Left ventricle myocardium inferior (tissue), 1 donor: ENCODE measurements at places on chromosomes 6 and 20.
A peak's percentile ranks its signal among the peaks of the same experiment; 100 is the strongest.

GRCh38 chr20:62969179-62969760 is 16.8 kb downstream of the SLC17A9 start:
- no peak overlapping the region for H3K27ac ChIP-seq
- H3K36me3 ChIP-seq: no peaks in the 10 kb centered on the region
- H3K4me3 ChIP-seq: no peak overlapping the region
- no peak for DNase-seq
- peaks cover 62% of the 10 kb centered on the region for H3K27me3 ChIP-seq

GRCh38 chr20:62721511-62722370 is 13.1 kb downstream of the NTSR1 start:
- no peaks in the 10 kb centered on the region for H3K4me1 ChIP-seq
- H3K36me3 ChIP-seq: no peaks in the 10 kb centered on the region
- DNase-seq: no peak
- no peak overlapping the region for H3K27ac ChIP-seq
- H3K4me3 ChIP-seq: no peak overlapping the region

DNA sequence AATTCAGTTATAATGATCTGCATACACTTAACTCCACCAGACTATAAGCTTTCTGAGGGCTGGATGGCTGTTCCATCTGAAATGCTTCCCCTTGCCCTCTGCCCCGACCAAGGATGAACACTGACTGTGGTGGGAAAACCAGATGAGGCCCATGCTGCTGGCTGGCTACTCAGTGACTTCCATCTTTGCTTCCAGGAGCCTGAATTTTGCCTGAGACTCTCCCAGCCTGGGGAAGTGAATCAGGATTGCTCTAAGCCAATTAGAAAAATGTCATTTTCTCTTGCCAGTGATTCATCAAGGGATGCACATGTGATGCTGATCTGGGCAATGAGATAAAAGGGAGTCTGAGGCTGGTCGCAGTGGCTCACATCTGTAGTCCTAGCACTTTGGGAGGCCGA is 1.7 kb upstream of the TOMM34 start:
- DNase-seq: no peak
- no peaks in the 10 kb centered on the region for H3K36me3 ChIP-seq
- peaks cover 40% of the 10 kb centered on the region for H3K4me1 ChIP-seq
- no peak overlapping the region for H3K4me3 ChIP-seq

DNA sequence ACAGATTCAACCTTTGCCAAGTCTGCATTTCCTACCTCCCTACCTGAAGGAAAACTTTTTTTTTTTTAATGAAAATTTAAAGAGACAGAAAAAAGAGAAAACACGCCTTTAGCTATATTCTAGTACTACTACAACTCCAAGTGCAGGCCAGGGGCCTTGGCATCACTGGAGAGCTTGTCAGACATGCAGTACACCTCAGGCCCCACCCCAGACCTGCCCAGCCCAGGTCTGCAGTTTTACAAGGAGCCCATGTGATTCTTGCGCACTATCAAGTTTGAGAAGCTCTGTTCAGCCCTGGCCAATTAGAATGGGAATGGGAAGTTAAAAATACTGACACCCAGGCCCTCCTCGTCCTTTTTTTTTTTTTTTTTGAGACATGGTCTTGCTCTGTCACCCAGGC is 85.0 kb downstream of the NFATC2 start:
- peaks cover 4% of the 10 kb centered on the region for H3K36me3 ChIP-seq
- H3K27ac ChIP-seq: no peak overlapping the region
- H3K27me3 ChIP-seq: no peaks in the 10 kb centered on the region
- no peak for DNase-seq
- peaks cover 24% of the 10 kb centered on the region for H3K4me1 ChIP-seq
- no peak overlapping the region for H3K4me3 ChIP-seq

GRCh38 chr6:132590362-132590761 is 821 bp upstream of the TAAR5 start:
- no peak overlapping the region for H3K27ac ChIP-seq
- no peaks in the 10 kb centered on the region for H3K36me3 ChIP-seq
- H3K4me3 ChIP-seq: no peak overlapping the region
- DNase-seq: no peak
- H3K27me3 ChIP-seq: peaks cover 16% of the 10 kb centered on the region
- no peaks in the 10 kb centered on the region for H3K4me1 ChIP-seq

DNA sequence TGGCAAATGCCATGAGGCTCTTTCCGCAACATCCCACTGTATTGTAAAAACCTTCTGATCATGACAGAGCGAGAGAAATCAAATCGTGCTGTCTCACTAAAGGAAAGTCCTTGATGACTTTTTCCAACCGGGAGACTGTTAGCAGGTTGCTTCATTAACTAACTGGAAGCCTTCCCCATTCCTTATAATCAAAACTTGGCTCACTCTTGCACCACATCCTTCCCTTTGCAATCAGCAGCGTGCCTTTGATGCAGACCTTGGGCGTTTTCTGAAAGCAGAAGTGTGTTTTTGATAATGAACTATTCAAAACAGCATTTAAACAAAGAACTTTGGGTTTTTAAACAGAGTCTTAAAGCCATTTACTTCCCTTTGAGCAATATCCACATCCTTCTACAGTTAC is 96.2 kb upstream of the CNR1 start:
- H3K4me3 ChIP-seq: no peak overlapping the region
- no peak overlapping the region for H3K27ac ChIP-seq
- DNase-seq: no peak
- no peaks in the 10 kb centered on the region for H3K27me3 ChIP-seq
- H3K36me3 ChIP-seq: no peaks in the 10 kb centered on the region

- no peak for DNase-seq
- H3K4me1 ChIP-seq: no peaks in the 10 kb centered on the region
- no peak overlapping the region for H3K4me3 ChIP-seq
- H3K27ac ChIP-seq: no peak overlapping the region
- no peaks in the 10 kb centered on the region for H3K27me3 ChIP-seq
These were observed 262.3 kb downstream of the UTRN start for GRCh38 chr6:144547409-144547808.

GRCh38 chr20:48728042-48728825 is 99.6 kb downstream of the PREX1 start:
- H3K27me3 ChIP-seq: no peaks in the 10 kb centered on the region
- peaks cover 34% of the 10 kb centered on the region for H3K4me1 ChIP-seq
- H3K4me3 ChIP-seq: no peak overlapping the region
- peaks cover 7% of the 10 kb centered on the region for H3K36me3 ChIP-seq
- DNase-seq: no peak

DNA sequence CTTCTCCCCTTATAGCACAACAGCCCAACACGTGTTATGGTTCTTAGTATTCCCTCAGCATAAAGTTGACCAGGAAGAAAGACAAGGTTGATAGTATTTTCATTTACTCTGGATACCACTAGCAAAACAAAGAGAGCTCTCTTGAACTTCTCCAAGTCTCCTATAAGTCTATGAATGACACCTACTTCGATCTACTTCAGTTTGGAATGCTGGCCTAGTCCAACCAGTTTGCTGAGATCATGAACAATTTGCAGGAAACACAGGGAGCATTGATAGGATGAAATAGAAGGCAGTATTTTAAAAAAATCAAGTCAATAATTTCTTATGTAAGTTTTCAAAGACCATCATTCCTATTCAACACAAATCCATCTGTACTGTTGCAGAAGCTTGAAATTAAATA is 93.6 kb downstream of the GJA10 start:
- H3K4me3 ChIP-seq: no peak overlapping the region
- H3K4me1 ChIP-seq: peaks cover 28% of the 10 kb centered on the region
- H3K27ac ChIP-seq: no peak overlapping the region
- H3K36me3 ChIP-seq: no peaks in the 10 kb centered on the region

DNA sequence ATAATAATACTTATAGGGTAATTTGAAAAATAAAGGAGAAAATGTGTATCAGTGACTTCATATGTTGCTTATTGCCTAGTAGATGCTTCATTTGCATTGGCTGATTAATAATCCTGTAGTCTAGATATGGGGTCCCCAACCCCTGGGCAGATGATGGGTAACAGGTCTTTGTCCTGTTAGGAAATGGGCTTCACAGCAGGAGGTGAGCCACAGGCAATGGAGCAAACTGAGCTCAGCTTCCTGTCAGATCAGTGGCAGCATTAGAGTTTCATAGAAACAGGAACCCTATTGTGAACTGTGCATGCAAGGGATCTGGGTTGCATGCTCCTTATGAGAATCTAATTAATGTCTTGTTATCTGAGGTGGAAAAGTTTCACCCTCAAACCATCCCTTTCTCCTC is 1049.5 kb upstream of the EPHA7 start:
- H3K4me3 ChIP-seq: no peak overlapping the region
- H3K36me3 ChIP-seq: no peaks in the 10 kb centered on the region
- no peak overlapping the region for H3K27ac ChIP-seq
- H3K4me1 ChIP-seq: no peaks in the 10 kb centered on the region
- H3K27me3 ChIP-seq: no peaks in the 10 kb centered on the region

DNA sequence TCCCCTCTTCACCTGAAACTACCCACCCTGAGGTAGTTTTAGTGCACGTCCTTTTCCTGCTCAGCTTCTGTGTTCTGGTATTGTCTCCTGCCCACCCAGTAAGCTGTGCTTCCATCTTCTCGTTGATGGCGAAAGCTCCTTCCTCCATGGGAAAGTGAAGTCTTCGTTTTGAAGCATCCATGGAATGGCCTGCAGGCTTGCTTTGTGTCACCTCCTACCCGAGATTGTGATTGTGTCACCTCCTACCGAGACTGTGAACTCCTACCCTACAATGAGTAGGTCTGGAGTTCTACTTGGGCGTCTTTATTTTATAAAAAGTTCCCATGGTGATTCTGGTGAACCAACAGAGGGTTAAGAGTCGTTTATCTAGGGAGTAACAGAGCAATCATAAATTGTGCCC is 25.9 kb downstream of the SLC9A8 start:
- H3K27ac ChIP-seq: no peak overlapping the region
- H3K4me1 ChIP-seq: peaks cover 6% of the 10 kb centered on the region
- peaks cover 30% of the 10 kb centered on the region for H3K36me3 ChIP-seq
- DNase-seq: no peak

- H3K4me1 ChIP-seq: peaks cover 7% of the 10 kb centered on the region
- H3K36me3 ChIP-seq: no peaks in the 10 kb centered on the region
- DNase-seq: no peak
- no peak overlapping the region for H3K4me3 ChIP-seq
- H3K27me3 ChIP-seq: no peaks in the 10 kb centered on the region
- no peak overlapping the region for H3K27ac ChIP-seq
These were observed 57.2 kb downstream of the CEP43 start for GRCh38 chr6:167056370-167056769.

GRCh38 chr6:148617530-148617929 is 129.3 kb upstream of the UST start:
- DNase-seq: no peak
- no peak overlapping the region for H3K27ac ChIP-seq
- H3K36me3 ChIP-seq: no peaks in the 10 kb centered on the region
- H3K4me1 ChIP-seq: no peaks in the 10 kb centered on the region

GRCh38 chr20:1437235-1437904 is 29.3 kb downstream of the NSFL1C start:
- peaks cover 17% of the 10 kb centered on the region for H3K36me3 ChIP-seq
- H3K4me3 ChIP-seq: no peak overlapping the region
- H3K27ac ChIP-seq: no peak overlapping the region
- H3K4me1 ChIP-seq: no peaks in the 10 kb centered on the region
- H3K27me3 ChIP-seq: no peaks in the 10 kb centered on the region
- peak; percentile 65 for DNase-seq

DNA sequence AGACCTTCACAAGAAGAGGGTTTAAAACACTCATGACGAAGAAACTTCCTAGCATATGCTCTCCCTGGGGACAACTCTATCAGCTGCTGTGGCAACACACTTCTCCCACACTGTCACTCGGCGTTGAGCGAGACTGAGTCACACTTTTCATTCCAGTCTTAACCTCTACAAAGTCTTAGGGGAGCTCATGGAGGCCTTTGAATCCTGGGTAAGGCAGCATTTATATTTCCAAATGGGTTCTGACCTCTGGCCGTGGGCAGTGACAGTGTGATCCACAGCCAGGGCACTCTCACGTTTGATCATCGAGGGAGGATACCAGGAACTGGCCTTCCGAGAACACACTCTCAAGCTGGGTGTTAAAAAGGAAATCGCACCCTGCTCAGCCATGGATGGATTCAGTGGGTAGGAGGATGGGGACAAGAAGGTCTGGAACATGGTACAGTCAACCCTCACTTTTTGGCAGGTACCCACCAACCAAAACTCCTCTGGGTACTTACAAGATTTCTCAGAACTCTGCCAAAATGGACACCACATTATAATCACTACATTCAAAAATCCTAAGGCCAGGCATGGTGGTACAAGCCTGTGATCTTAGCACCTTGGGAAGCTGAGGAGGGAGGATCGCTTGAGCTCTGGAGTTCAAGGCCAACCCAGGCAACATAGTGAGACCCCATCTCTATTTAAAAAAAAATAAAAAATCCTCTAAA is 19.6 kb downstream of the RRBP1 start:
- no peak overlapping the region for H3K4me3 ChIP-seq
- peaks cover 74% of the 10 kb centered on the region for H3K4me1 ChIP-seq
- H3K27me3 ChIP-seq: no peaks in the 10 kb centered on the region

DNA sequence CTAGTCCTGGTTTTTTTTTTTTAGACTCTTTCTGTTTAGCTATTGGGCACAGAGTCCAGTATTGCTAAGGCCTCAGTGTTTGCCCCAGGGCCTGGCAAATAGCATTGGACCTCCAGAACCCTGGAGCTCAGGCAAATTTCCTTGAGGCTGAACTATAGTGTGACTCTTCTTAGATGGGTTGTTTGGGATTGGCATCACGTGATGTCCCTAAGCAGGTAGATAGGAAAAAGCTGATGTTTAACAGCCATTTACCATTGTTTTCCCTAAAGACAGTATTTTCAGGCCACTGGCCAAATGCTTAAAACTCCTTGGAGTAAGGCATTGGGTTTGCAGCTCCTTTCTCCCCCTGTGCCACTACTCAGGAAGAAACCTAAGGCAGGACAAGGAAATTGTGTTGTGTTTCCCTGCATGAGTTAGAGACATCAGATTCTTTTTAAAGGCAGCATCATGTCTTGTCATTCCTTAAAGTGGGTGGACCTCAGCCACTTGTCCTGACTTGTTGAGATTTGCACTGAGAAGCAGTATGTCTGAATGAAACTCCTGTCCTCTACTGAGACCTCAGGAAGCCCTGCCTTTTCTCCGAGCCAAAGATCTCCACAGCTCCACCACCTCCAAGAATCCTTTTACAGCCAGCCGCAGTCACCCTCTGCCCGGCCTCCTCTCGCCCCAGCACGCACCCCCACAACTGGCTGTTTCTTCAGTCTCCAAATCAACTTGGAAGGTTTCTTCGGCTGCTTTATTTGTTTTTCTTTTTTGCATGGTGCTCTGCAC is 46.2 kb upstream of the RNF144B start:
- H3K27me3 ChIP-seq: no peaks in the 10 kb centered on the region
- H3K4me3 ChIP-seq: no peak overlapping the region
- H3K36me3 ChIP-seq: no peaks in the 10 kb centered on the region

- no peaks in the 10 kb centered on the region for H3K36me3 ChIP-seq
- no peak for DNase-seq
- no peak overlapping the region for H3K27ac ChIP-seq
- no peaks in the 10 kb centered on the region for H3K27me3 ChIP-seq
- no peak overlapping the region for H3K4me3 ChIP-seq
- peaks cover 46% of the 10 kb centered on the region for H3K4me1 ChIP-seq
These were observed 41.2 kb downstream of the HIVEP2 start for GRCh38 chr6:142903812-142904211.

DNA sequence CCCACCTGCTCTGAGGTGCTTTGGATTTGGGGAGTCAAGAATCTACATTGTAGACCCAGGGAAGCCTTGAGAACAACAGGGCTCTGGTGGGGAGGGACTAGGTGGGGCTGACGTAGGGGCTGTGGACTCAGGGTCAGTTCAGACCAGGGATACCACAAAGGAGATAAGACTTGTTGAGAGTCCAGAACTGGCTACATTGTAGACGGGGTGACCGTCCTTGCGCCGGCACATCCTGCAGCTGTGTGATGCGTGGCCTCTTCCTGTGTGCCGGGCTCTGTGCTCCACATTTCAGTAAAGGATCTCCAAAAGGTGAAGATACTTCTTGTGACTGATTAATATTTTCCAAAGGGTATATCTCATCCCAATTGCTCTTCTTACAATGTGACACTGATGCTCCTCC is 9.8 kb upstream of the TLDC2 start:
- peak overlapping the region; percentile 41 for H3K27ac ChIP-seq
- H3K4me1 ChIP-seq: peaks cover 35% of the 10 kb centered on the region
- no peak for DNase-seq
- no peak overlapping the region for H3K4me3 ChIP-seq
- H3K27me3 ChIP-seq: no peaks in the 10 kb centered on the region
